ENCODE measurements at places on chromosomes 13 and 19. TPM values are rescaled to one million over a fixed set of nuclear protein-coding genes. Genes with fewer than 3 reads are reported as not detected.

DNA sequence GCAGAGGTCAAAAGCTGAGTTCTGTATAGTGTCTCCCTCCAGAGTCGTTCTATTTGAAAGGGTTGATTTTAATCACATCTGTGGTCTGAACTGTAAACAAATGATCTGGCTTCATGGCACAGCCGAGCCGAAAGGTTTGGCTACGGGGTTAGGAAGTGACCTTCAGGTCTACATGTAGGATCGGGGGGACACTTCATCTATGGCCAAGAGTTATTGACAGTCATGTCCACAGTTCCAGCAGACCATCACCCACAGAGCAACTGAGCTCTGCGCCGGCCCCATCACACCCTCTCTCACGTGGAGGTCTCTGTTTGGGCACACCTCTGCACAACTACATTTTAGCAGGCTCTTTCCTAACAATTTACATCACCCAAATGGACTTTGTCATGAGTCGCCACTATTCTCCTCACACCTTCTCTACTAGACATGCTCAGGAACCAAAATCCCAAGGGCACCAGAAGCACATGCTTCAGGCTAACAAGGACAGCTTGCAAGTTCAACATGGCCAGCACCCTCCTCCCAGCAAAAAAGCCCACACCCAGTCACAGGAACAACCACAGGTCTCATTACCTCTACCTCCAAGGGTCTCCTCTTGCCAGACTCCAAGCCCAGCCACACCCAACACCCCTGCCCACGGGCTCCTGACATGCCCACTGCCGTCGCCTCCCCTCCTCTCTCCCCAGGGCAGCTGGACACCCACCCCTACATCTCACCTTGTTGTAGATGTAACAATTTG, 36.1 kb upstream of the EPHX3 start:
- no peak overlapping the region for H3K4me3 ChIP-seq
- H3K36me3 ChIP-seq: peaks cover 89% of the 10 kb centered on the region
- no peaks in the 10 kb centered on the region for H3K27me3 ChIP-seq
- H3K27ac ChIP-seq: peak overlapping the region; percentile 89

DNA sequence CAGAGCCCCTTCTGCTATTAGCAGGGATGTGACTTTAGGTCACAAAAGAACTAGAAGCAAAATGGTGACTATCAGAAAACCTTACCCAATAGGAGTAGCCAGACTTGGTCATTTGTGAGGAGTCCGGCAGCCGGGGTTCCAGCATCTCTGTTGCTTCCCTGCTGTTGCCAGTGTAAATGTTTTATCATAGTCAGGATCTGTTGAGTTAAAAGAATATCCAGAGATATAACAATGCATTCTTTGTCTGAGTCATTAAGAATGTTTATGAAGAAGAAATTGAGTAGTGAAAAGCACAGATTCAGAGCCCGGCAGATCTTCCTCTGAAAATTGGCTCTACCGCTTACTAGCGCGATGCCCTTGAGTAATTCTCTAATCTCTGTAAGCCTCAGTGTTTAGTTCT, 84.2 kb downstream of the COL4A2 start:
- peaks cover 6% of the 10 kb centered on the region for H3K4me1 ChIP-seq
- H3K36me3 ChIP-seq: no peaks in the 10 kb centered on the region
- no peak overlapping the region for H3K27ac ChIP-seq
- no peak for DNase-seq
- peaks cover 41% of the 10 kb centered on the region for H3K27me3 ChIP-seq
- H3K4me3 ChIP-seq: no peak overlapping the region

Gene KLF5
- total RNA-seq: 4.7 TPM

Gene ZNF653
- total RNA-seq: 15.3 TPM

GRCh38 chr13:48018637-48019036, 17.6 kb upstream of the SUCLA2 start:
- DNase-seq: no peak
- no peak overlapping the region for H3K4me3 ChIP-seq

DNA sequence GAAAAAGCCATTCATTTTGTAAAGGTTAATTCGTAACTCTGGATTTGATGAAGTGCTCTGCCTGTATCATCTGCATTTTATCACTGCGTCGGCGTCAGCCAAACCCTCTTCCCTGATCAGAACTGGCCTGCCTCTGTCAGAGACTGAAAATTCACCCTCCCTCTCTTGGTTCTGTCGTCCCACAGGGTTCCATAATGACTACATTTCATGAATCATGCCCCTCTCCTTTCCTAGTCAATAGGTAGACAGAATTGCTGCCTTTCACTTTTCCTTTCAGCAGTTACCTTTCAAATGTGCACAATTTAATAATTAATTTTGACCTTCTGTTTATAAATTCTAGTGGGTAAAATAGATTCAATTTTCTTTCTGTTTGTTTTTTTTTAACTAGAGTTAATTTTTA, 423.4 kb downstream of the RFC3 start:
- no peak overlapping the region for H3K27ac ChIP-seq
- H3K36me3 ChIP-seq: no peaks in the 10 kb centered on the region
- H3K4me3 ChIP-seq: no peak overlapping the region
- no peaks in the 10 kb centered on the region for H3K4me1 ChIP-seq
- peaks cover 6% of the 10 kb centered on the region for H3K27me3 ChIP-seq

DNA sequence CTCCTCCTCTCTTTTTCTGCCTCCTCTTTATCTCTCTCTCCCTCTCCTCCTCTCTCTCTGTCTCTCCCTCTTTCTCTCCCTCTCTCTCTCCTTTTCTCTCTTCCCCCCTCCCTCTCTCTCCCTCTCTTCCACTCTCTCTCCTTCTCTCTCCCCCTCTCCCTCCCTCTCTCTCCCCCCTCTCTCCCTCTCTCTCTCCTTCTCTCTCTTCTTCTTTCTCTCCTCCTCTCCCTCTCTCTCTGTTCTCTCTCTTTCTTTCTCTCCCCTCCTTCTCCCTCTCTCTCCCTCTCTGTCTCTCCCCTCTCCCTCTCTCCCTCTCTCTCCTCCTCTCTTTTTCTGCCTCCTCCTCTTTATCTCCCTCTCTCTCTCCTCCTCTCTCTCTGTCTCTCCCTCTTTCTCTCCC, 197.4 kb downstream of the UQCRFS1 start:
- no peaks in the 10 kb centered on the region for H3K36me3 ChIP-seq
- no peak overlapping the region for H3K27ac ChIP-seq
- DNase-seq: no peak
- no peaks in the 10 kb centered on the region for H3K27me3 ChIP-seq

- H3K27me3 ChIP-seq: no peaks in the 10 kb centered on the region
- H3K4me3 ChIP-seq: no peak overlapping the region
- H3K36me3 ChIP-seq: no peaks in the 10 kb centered on the region
These were observed 33.9 kb upstream of the CCNE1 start for GRCh38 chr19:29777781-29778309.

GRCh38 chr19:4891066-4891465, 11.6 kb downstream of the ARRDC5 start:
- H3K4me3 ChIP-seq: no peak overlapping the region
- peaks cover 13% of the 10 kb centered on the region for H3K4me1 ChIP-seq
- peaks cover 35% of the 10 kb centered on the region for H3K36me3 ChIP-seq
- DNase-seq: no peak

GRCh38 chr19:5298471-5298901, 42.1 kb downstream of the PTPRS start:
- H3K4me3 ChIP-seq: no peak overlapping the region
- no peaks in the 10 kb centered on the region for H3K36me3 ChIP-seq
- peaks cover 3% of the 10 kb centered on the region for H3K27me3 ChIP-seq

- peaks cover 45% of the 10 kb centered on the region for H3K4me1 ChIP-seq
- no peaks in the 10 kb centered on the region for H3K36me3 ChIP-seq
- H3K27me3 ChIP-seq: no peaks in the 10 kb centered on the region
- no peak for DNase-seq
These were observed 2.2 kb upstream of the TNFSF13B start for GRCh38 chr13:108267347-108267746.

Gene ZNF324
- 24.8 TPM for total RNA-seq

- H3K36me3 ChIP-seq: peaks cover 5% of the 10 kb centered on the region
- H3K27me3 ChIP-seq: peaks cover 57% of the 10 kb centered on the region
- H3K27ac ChIP-seq: no peak within 1 kb of the TSS
- H3K4me1 ChIP-seq: peaks cover 21% of the 10 kb centered on the region
- no peak for DNase-seq
These were observed at the start of gene TBC1D4 for GRCh38 chr13:75482070-75482819. Gene TBC1D4, minus strand, starts transcription at chr13:75482169. Its CDS starts 402 bp downstream, at chr13:75481767.

- no peak overlapping the region for H3K27ac ChIP-seq
- H3K36me3 ChIP-seq: peaks cover 22% of the 10 kb centered on the region
- no peak overlapping the region for H3K4me3 ChIP-seq
- no peak for DNase-seq
- no peaks in the 10 kb centered on the region for H3K27me3 ChIP-seq
These were observed 36.9 kb downstream of the DHRS12 start for GRCh38 chr13:51767100-51767499.

- no peaks in the 10 kb centered on the region for H3K4me1 ChIP-seq
- H3K36me3 ChIP-seq: no peaks in the 10 kb centered on the region
- no peaks in the 10 kb centered on the region for H3K27me3 ChIP-seq
- no peak overlapping the region for H3K27ac ChIP-seq
- DNase-seq: no peak
These were observed 518.5 kb downstream of the FGF9 start for GRCh38 chr13:22189176-22190048.

- no peak overlapping the region for H3K27ac ChIP-seq
- H3K27me3 ChIP-seq: peaks cover 2% of the 10 kb centered on the region
- no peak for DNase-seq
- H3K4me1 ChIP-seq: no peaks in the 10 kb centered on the region
- no peak overlapping the region for H3K4me3 ChIP-seq
- H3K36me3 ChIP-seq: no peaks in the 10 kb centered on the region
These were observed 367.2 kb upstream of the SLITRK1 start for GRCh38 chr13:84249463-84249862.

- no peak overlapping the region for H3K27ac ChIP-seq
- no peaks in the 10 kb centered on the region for H3K27me3 ChIP-seq
- H3K4me3 ChIP-seq: no peak overlapping the region
- DNase-seq: no peak
- H3K4me1 ChIP-seq: peaks cover 14% of the 10 kb centered on the region
- H3K36me3 ChIP-seq: no peaks in the 10 kb centered on the region
These were observed 7.6 kb upstream of the LMNB2 start for GRCh38 chr19:2464389-2464788.

DNA sequence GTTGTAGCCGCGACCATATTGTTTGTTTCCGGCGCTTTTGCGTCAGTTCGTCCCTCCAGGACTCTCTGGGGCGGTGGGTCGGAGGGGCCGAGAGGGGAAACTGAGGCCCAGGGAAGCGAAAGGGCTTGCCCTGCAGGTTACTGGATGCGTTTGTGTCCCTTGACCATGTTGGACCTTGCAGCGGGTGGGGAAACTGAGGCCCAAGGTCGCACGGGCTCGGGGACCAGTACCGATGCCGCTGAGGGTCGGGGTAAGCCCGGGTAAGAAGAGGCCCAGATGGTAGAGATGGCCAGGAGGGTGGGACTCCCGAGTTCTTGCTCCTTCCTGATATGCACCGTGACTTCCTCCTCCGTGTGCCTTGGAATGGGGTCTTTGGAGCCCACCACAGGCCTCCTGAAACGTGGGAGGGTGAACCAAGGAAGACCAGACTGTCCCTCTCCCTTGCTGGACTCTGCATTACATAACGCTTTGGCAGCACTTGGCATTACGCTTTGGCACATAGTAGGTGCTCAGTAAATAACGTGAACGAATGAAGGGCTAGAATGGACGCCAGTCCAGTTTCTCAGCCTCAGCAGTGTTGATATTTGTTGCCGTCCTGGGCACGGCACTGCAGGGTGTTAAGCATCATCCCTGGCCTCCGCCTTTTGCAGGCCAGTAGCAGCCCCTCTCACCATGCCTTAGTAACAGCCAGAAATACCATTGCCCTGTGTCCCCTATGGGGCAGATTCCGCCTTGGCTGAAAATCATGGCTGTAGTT, 743 bp downstream of the CHAF1A start:
- H3K4me3 ChIP-seq: peak overlapping the region; percentile 82
- H3K27me3 ChIP-seq: no peaks in the 10 kb centered on the region
- H3K27ac ChIP-seq: peak overlapping the region; percentile 90
- DNase-seq: no peak

Gene KLF1
- total RNA-seq: not detected

Gene NLRP7
- not detected for total RNA-seq

DNA sequence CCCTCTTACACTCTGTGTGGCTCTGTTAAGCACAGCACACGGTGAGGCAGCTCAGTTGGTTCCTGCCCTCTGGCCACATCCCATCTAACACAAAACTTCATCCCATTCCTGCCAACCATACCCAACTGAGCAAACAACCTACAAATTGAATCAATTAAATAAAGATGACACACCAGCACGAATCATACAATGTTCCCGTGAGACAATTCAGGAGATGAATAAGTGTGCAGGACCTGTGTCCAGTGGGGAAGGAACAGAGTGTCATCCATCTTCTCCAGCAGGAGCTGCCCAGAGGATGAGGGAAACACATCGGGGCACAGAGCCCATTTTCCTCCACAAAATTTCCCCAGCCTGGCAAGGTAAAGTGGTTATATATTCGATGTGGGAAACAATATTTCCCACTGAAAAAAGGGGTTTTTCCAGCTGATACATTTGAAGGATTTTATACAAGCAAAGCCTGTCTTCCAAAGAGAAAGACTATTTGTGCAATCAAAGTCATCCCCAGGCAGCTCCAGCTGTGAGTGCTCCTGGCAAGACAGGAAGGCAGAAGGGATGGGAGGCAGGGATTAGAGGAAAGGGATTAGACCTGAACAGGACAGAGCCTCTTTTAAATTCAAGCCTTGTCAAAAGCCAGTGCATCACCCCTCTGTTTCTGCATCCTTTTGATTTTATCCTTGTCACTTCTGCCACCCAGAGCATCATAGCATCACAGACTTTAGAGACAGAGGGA, 240.2 kb downstream of the LHFPL6 start:
- DNase-seq: no peak
- H3K4me1 ChIP-seq: no peaks in the 10 kb centered on the region
- H3K27ac ChIP-seq: no peak overlapping the region
- H3K4me3 ChIP-seq: no peak overlapping the region

Gene ZNF175
- 21.0 TPM for total RNA-seq

Gene CLASRP
- 150 TPM for total RNA-seq

Gene ZNF154
- 60.5 TPM for total RNA-seq

- no peaks in the 10 kb centered on the region for H3K27me3 ChIP-seq
- H3K4me3 ChIP-seq: no peak overlapping the region
- DNase-seq: no peak
- peaks cover 12% of the 10 kb centered on the region for H3K36me3 ChIP-seq
These were observed 4.3 kb upstream of the ADM5 start for GRCh38 chr19:49684983-49685553.

Gene PPP1R13L
- 12.4 TPM for total RNA-seq

- peaks cover 5% of the 10 kb centered on the region for H3K27me3 ChIP-seq
- H3K36me3 ChIP-seq: no peaks in the 10 kb centered on the region
- H3K4me1 ChIP-seq: no peaks in the 10 kb centered on the region
- H3K4me3 ChIP-seq: no peak overlapping the region
These were observed 749.7 kb downstream of the DIAPH3 start for GRCh38 chr13:59414006-59414405.

Gene CGB1
- not detected for total RNA-seq

DNA sequence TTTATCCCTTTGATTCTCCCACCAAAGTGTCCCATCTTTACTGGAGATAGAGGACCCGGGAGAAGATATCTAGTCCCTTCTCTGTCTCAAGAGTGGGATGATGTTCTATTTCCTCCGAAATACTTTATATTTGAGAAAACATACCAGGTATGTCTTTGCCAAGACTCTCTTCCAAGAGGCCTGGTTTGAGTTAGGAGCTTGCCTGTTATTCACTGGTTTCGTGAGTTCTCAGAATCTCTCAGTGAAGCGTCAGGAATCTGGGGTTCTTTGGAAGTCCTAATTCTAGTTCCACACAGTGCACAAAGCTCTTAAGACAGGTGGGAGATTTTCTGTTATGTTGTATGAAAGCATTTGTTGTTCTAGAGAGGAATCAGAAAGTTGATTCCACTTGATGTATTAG, 182.0 kb downstream of the DNAJC15 start:
- no peaks in the 10 kb centered on the region for H3K4me1 ChIP-seq
- peaks cover 7% of the 10 kb centered on the region for H3K27me3 ChIP-seq
- H3K27ac ChIP-seq: no peak overlapping the region
- H3K36me3 ChIP-seq: peaks cover 18% of the 10 kb centered on the region
